Right cardiac atrium (tissue), 5 donors: ENCODE measurements at places on chromosomes 13 and 19. TPM values are rescaled to one million over a fixed set of nuclear protein-coding genes. Genes with fewer than 3 reads are reported as not detected.

DNA sequence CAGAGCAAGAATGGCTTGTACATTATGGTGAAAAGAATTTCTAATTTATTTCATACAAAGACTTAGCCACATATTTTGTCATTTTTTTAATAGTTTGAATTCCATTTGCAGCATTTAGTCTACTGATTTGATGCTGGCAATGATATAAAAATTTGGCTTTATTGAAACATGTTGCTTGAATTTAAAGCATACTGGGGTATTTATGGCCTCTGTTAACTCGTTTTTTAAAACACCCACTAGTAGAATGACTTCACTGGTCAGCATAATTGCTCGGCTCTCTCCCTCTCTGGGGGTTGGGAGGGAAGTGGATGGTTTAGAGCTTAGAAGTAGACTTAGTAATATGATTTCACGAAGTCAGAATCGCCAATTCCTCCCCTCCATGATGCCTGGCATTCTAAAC is 354.9 kb upstream of the HTR2A start:
- DNase-seq: no peak

- no peak for DNase-seq
Observed at GRCh38 chr13:71830323-71830722, 36.7 kb downstream of the DACH1 start.

- peak; percentile 80 for DNase-seq
Observed at GRCh38 chr19:15995536-15995935, 46.7 kb downstream of the OR10H4 start.

GRCh38 chr13:32840989-32841713 is 175.1 kb upstream of the KL start:
- DNase-seq: peak; percentile 80

DNA sequence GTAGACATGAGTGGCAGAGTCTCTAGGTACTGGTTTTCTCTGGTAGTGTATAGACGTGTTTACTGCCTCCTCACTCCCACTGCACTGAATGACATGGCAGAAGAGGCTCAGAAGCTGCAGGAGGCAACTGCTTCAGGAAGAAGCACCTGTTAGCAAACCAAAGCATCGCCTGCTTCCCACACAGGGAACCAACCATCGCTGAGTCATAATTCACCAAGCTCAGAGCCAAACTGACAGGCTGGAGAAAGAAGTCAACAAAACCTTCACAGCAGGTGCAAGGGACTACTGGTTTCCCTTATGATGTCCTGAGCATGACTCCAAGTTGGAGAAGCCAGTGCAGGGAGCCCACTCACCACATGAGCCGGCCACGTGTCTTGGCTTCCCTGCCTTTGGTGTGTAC is 69.8 kb downstream of the KCTD12 start:
- no peak for DNase-seq

- no peak for DNase-seq
Observed at GRCh38 chr13:20168396-20168795, 7.5 kb upstream of the GJA3 start.

- DNase-seq: no peak
Observed at GRCh38 chr13:102035969-102036368, 365.9 kb downstream of the FGF14 start.

Gene EMP3
- total RNA-seq: 58.0 TPM

Gene DNM2
- total RNA-seq: 199 TPM

Gene PTPRS
- 153 TPM for total RNA-seq

Gene ZNF229
- 7.8 TPM for total RNA-seq

Gene DPF1
- total RNA-seq: not detected
